Type B pancreatic cell (in vitro differentiated cells): ENCODE measurements at places on chromosomes 3 and 15. TPM values are rescaled to one million over a fixed set of nuclear protein-coding genes. Genes with fewer than 3 reads are reported as not detected.

GRCh38 chr3:106836906-106837305 lies 540.3 kb upstream of the CCDC54 start:
- no peak overlapping the region for H3K27ac ChIP-seq
- no peak overlapping the region for H3K4me3 ChIP-seq
- peaks cover 2% of the 10 kb centered on the region for H3K36me3 ChIP-seq

DNA sequence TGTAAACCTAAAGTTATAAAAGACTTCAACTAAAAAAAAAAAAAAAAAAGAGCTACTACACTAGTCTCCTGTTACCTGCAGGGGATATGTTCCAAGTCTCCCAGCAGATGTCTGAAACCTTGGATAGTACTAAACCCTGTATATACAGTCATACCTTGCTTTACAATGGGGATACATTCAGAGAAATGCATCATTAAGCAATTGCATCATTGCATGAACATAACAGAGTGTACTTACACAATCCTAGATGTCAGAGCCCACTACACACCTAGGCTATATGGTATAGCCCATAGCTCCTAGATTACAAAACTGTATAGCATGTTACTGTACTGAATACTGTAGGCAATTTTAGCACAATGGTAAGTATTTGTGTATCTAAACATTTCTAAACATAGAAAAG lies 119.1 kb downstream of the GMPS start:
- H3K27me3 ChIP-seq, result peaks cover 2% of the 10 kb centered on the region
- no peak overlapping the region for H3K4me3 ChIP-seq
- H3K4me1 ChIP-seq, result no peaks in the 10 kb centered on the region

DNA sequence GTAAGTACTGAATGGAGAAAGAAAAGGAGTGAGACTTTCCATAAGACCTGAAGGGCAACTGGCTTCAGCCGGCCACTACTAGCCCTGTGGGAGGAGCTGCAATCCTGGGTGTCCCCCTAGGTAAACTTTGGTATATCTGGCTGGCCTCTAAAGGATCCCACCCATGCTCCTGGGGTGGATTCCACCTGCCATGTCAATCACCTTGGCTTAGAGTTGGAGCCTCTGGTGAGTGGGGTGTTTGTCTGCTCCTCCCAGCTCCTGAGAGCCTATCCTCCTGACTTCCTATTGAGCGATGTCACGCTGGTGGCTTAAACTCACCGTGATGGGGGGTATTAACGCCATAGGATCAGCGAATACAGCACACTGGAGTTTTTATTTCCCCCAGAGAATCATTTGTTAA lies 2.6 kb downstream of the SPTBN5 start:
- no peaks in the 10 kb centered on the region for H3K36me3 ChIP-seq
- DNase-seq, result no peak
- H3K27ac ChIP-seq, result no peak overlapping the region

- H3K4me1 ChIP-seq, result peaks cover 12% of the 10 kb centered on the region
- DNase-seq, result no peak
Measured at GRCh38 chr3:20846832-20847231, 660.8 kb upstream of the SGO1 start.

DNA sequence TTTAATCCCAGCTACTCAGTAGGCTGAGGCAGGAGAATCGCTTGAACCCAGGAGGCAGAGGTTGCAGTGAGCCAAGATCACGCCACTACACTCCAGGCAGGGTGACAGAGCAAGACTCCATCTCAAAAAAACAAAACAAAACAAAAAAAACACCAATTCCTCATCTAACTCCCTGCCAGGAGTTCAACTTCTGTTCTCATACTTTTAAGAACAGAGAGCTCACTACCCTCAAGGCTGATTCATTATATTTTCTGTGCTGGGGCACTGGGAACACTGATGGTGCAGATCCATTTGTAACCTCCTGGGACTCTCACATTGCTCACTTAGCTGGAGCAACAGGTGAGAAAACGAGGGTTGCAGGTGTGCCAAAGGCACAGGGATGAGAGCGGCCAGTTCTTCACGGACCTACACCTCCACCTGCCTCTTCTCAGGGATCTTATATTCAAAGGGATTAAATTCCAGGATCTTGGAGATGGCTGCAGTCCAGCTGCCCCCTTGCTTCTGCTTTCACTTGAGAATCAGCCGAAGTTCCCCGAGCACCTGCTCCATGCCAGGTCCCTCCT lies 12.3 kb upstream of the CSK start:
- no peak overlapping the region for H3K27ac ChIP-seq
- DNase-seq, result no peak
- H3K4me3 ChIP-seq, result no peak overlapping the region
- no peaks in the 10 kb centered on the region for H3K36me3 ChIP-seq

- H3K27me3 ChIP-seq, result no peaks in the 10 kb centered on the region
- no peaks in the 10 kb centered on the region for H3K36me3 ChIP-seq
- no peak overlapping the region for H3K27ac ChIP-seq
- no peak overlapping the region for H3K4me3 ChIP-seq
Measured at GRCh38 chr3:102353805-102354204, 81.0 kb upstream of the ZPLD1 start.

DNA sequence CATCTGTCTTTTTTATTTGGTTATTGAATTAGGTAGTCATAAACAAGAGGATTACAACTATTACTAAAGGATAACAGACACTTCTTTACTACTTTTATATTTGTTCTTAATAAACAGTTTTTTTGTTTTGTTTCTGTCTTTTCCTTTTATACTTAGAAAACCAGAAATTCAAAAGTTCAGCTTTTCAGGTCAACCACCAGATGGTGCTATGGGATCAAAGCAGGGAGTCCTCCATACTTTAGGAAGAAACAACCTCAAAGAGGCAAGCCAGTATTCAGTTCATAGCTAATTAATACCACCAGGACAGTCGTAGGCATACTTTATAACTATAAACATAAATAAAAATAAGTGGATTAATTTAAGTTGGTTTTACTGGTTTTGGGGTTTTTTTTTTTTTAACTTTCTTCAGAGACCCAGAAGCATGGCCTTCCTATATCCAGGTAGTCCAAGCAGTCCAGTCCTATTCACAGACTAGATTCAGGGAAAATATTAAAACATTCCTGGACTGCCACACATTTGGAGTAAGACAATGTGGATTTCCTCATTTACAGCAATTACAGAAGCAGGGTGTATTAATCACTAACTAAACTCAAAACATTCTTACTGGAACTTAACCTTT lies 16.0 kb upstream of the EID1 start:
- H3K4me3 ChIP-seq, result no peak overlapping the region
- H3K4me1 ChIP-seq, result peaks cover 32% of the 10 kb centered on the region
- H3K36me3 ChIP-seq, result no peaks in the 10 kb centered on the region
- H3K27ac ChIP-seq, result no peak overlapping the region
- H3K27me3 ChIP-seq, result no peaks in the 10 kb centered on the region

DNA sequence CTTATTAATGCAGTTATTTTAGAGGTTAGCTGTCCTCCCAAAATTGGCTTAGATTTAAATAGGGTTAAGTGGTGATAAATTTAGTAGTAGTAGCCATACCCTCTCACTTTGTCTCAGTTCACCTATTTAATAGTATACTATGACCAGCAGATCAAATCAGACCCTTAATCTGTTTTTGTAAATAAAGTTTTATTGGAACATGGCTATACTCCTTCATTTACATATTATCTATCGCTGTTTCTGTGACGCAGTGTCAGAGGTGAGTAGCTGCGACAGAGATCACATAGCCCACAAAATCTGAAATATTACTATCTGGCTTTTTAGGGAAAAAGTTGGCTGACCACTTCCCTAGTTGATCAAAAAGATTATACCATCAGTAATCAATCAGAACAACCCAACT lies 113.2 kb downstream of the FILIP1L start:
- H3K4me3 ChIP-seq, result no peak overlapping the region
- no peak for DNase-seq
- no peaks in the 10 kb centered on the region for H3K27me3 ChIP-seq
- H3K36me3 ChIP-seq, result peaks cover 2% of the 10 kb centered on the region

GRCh38 chr3:12235691-12236090 lies 53.2 kb upstream of the PPARG start:
- H3K27me3 ChIP-seq, result peaks cover 5% of the 10 kb centered on the region
- no peak overlapping the region for H3K27ac ChIP-seq
- no peak for DNase-seq
- no peaks in the 10 kb centered on the region for H3K4me1 ChIP-seq
- H3K36me3 ChIP-seq, result no peaks in the 10 kb centered on the region
- no peak overlapping the region for H3K4me3 ChIP-seq

GRCh38 chr3:72907731-72908620 lies 20.1 kb downstream of the GXYLT2 start:
- H3K27me3 ChIP-seq, result no peaks in the 10 kb centered on the region
- no peak overlapping the region for H3K27ac ChIP-seq
- peaks cover 6% of the 10 kb centered on the region for H3K36me3 ChIP-seq
- peak overlapping the region; percentile 40 for H3K4me3 ChIP-seq

DNA sequence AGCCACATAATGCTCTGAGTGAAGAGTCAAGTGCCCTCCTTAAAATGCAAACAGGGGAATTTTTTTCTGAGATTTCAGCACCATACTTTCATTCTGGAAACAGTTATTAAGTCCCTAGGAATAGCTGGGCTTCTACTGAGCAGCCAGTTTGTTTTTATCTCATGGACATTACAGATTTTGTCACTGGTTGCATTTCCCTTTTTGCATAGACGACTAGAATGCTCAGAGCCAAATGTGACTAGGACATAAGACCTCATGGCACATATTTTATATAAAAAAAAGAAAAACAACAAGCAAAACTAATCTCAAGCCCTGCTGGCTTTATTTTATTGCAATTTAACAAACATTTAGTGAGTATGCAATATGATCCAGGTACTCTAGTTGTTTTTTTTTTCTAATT lies 112.7 kb upstream of the NANOGP8 start:
- no peak for DNase-seq
- H3K4me1 ChIP-seq, result no peaks in the 10 kb centered on the region
- H3K36me3 ChIP-seq, result no peaks in the 10 kb centered on the region
- H3K27ac ChIP-seq, result no peak overlapping the region

DNA sequence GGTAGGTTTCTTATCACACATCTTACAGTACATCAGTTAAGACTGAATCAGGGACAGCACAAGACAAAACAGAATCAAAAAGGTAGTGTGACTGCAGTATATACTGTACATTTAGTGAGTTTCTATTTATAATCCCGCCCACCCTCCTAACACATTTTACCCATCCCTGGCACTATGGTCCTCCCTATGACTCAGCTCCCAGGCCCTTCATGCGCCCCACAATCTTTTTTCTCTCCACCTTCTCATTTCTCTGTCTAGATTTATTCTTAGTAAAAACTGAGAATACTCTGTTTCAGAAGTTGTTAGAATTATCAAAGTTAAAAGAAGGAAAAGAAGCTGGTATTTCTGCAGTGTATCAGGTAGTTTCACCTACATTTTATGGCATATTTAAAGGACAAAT lies 427.3 kb downstream of the CNTN4 start:
- H3K27ac ChIP-seq, result no peak overlapping the region
- peaks cover 4% of the 10 kb centered on the region for H3K4me1 ChIP-seq
- H3K4me3 ChIP-seq, result no peak overlapping the region
- H3K27me3 ChIP-seq, result no peaks in the 10 kb centered on the region
- DNase-seq, result no peak

DNA sequence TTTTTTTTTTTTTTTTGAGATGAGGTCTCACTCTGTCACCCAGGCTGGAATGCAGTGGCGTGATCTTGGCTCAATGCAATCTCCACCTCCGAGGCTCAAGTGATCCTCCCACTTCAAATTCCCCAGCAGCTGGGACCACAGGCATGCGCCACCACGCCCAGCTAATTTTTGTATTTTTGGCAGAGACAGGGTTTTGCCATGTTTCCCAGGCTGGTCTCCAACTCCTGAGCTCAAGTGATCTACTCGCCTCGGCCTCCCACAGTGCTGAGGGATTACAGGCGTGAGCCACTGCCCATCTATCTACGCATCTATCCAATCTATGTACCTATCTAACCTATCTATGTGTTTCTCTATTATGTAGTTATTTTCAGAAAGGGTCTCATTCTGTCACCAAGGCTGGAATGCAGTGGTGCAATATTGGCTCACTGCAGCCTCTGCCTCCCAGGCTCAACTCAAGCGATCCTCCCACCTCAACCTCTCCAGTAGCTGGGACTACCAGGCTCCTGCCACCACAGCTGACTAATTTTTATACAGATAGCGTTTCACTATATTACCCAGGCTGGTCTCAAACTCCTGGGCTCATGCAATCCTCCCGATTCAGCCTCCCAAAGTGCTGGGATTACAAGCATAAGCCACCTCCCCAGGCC lies 20.2 kb upstream of the GPX1 start:
- no peak for DNase-seq
- H3K4me1 ChIP-seq, result no peaks in the 10 kb centered on the region
- H3K4me3 ChIP-seq, result peak overlapping the region; percentile 43
- H3K27me3 ChIP-seq, result no peaks in the 10 kb centered on the region

GRCh38 chr3:163056874-163057497 lies 1560.4 kb downstream of the OTOL1 start:
- no peaks in the 10 kb centered on the region for H3K27me3 ChIP-seq
- no peaks in the 10 kb centered on the region for H3K4me1 ChIP-seq
- no peak for DNase-seq
- H3K36me3 ChIP-seq, result no peaks in the 10 kb centered on the region

- peaks cover 6% of the 10 kb centered on the region for H3K4me1 ChIP-seq
- no peaks in the 10 kb centered on the region for H3K36me3 ChIP-seq
- no peak overlapping the region for H3K27ac ChIP-seq
- no peak for DNase-seq
Measured at GRCh38 chr3:162776148-162776547, 1279.5 kb downstream of the OTOL1 start.

DNA sequence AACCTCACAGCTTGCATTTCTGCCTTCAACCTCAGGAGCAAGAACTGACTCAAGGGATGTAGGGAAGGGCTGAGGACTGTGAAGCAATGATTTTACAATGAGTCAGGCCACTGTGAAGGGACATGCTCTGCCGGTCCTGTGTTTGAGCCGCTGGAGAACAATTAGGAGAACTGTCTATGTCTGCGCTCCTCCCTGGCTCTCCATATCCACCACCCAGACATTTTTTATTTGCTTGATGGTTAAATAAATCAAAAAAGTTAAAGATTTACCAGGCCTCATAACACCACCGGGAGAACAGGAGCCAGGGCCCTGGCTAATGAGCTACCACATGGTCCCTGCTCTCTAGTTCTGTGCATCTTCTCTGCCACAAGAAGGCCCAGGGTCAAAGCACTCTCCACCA lies 29.6 kb downstream of the SEC61A1 start:
- H3K36me3 ChIP-seq, result peaks cover 15% of the 10 kb centered on the region
- no peak overlapping the region for H3K27ac ChIP-seq
- DNase-seq, result no peak
- no peaks in the 10 kb centered on the region for H3K27me3 ChIP-seq
- H3K4me3 ChIP-seq, result no peak overlapping the region

GRCh38 chr15:55707951-55708350 lies 35.0 kb downstream of the PRTG start:
- H3K4me3 ChIP-seq, result peak overlapping the region; percentile 37
- no peaks in the 10 kb centered on the region for H3K27me3 ChIP-seq
- no peak overlapping the region for H3K27ac ChIP-seq

- DNase-seq, result no peak
- H3K4me1 ChIP-seq, result no peaks in the 10 kb centered on the region
- no peaks in the 10 kb centered on the region for H3K36me3 ChIP-seq
- H3K4me3 ChIP-seq, result no peak overlapping the region
- H3K27ac ChIP-seq, result no peak overlapping the region
Measured at GRCh38 chr3:153633407-153633806, 471.4 kb downstream of the RAP2B start.

- no peak for DNase-seq
- H3K36me3 ChIP-seq, result peaks cover 4% of the 10 kb centered on the region
- peaks cover 20% of the 10 kb centered on the region for H3K4me1 ChIP-seq
- H3K27me3 ChIP-seq, result no peaks in the 10 kb centered on the region
- no peak overlapping the region for H3K27ac ChIP-seq
Measured at GRCh38 chr15:67940324-67940719, 100.5 kb upstream of the RNU6-1 start.

Gene CADPS
- 21.6 and 26.8 TPM in 2 replicates for total RNA-seq

Gene GREM1
- 2.5 and 56.6 TPM in 2 replicates for total RNA-seq

Gene SPTSSB
- 28.8 and 69.1 TPM in 2 replicates for total RNA-seq

Gene GPR171
- total RNA-seq, result not detected in 2 replicates

Gene SLC12A1
- total RNA-seq, result 0.05 and 0.53 TPM in 2 replicates

Gene SERPINI1
- 27.2 and 33.8 TPM in 2 replicates for total RNA-seq

Gene COL6A5
- 0.10 and 0.14 TPM in 2 replicates for total RNA-seq

Gene NR1I2
- total RNA-seq, result 0.65 and 1.4 TPM in 2 replicates

Gene CPNE9
- total RNA-seq, result 0.34 and 0.59 TPM in 2 replicates
